Posterior vena cava (tissue), 2 donors: ENCODE measurements at places on chromosomes 11 and 22. TPM values are rescaled to one million over a fixed set of nuclear protein-coding genes. Genes with fewer than 3 reads are reported as not detected.

The PAMR1 gene
- total RNA-seq: 13.0 TPM

The SCUBE1 gene
- total RNA-seq: 0.79 TPM

The MB gene
- total RNA-seq: 2.3 TPM

The KRTAP5-9 gene
- 0.19 TPM for total RNA-seq

The ACER3 gene
- total RNA-seq: 22.0 TPM
